ENCODE measurements at places on chromosomes 6 and 20.

DNA sequence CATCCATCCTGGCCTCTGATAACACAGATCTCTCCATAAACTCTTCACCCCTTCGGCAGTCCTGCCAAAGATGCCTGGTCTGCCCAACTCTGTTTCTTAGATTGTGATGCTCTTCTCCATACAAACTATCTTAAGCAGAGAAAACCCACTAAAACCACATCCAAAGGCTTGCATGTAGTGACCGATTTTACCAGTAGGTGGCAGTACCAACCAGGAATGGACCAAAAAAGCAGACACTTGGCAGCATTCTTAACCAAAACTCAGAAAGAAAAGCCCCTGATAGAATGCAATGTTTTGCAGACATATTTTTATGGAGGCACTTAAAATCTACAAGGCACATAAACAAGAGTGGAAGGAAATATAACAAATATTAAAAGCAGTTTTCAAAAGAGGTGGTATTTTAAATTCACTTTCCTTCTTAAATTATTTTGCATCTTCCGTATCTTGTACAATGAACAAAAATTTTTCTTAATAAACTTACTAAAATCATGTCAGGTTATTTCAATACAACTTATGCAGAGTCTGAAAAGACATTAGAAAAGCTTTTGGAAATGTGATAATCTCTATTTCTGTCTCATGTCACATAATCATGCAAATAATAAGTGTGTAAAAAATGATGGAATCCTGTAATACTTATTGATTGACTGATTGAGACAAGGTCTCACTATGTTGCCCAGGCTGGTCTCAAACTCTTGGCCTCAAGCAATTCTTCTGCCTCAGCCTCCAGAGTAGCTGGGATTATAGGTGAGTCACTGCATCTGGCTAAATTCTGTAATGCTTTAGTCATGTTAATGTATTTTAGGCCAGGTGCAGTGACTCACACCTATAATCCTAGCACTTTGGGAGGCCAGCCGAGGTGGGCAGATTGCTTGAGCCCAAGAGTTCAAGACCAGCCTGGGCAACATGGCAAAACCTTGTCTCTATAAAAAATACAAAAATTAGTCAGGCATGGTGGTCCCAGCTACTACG lies 29.4 kb downstream of the LRP11 start:
- peak; percentile 71 for DNase-seq

DNA sequence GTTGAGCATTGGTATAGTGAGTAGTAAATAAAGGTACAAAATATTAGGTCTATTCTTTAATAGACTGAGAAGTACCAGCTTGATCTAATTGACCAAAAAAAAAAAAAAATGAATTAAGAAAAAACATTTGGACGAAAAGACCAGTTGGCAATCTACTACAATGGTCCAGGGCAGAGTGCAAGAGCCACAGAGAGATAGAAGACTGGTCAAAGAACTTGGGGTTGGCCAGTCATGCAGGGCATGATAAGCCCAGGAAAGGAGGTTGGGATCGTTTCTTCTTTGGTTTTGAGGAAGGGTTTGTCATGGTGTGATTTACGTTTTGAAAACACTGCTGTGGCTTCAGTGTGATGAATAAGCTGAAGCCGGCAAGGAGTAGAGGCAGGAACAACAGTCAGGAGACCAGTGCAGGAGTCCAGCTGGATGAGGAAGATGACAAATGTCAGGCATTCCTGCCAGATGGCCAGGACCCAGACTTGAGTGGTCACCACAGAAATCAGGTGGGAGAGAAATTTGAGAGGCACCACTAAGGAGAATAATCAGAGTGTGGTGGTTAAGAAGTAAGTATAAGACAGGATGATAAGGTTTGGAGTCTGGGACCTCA lies 14.0 kb downstream of the SMLR1 start:
- no peak for DNase-seq

DNA sequence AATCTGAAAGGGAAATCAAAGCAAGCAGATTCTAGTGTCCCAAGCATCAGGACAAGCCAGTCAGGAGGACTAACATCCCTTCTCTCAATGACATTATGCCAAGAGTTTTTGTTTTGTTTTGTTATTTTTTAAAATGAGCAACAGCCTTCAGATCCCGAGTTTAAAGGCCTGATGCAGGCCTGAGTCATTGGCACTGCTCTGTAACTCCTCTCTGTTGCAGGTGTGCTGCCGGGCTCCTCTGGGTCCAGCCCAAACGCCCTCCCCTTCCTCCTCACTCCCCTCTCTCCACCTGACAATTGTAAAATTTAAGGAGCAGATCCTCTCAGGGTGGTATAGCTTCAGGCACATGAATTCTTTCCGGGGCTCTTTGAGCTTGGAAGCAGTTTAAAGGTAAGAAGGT lies 502.0 kb downstream of the BMP2 start:
- DNase-seq, result no peak

DNA sequence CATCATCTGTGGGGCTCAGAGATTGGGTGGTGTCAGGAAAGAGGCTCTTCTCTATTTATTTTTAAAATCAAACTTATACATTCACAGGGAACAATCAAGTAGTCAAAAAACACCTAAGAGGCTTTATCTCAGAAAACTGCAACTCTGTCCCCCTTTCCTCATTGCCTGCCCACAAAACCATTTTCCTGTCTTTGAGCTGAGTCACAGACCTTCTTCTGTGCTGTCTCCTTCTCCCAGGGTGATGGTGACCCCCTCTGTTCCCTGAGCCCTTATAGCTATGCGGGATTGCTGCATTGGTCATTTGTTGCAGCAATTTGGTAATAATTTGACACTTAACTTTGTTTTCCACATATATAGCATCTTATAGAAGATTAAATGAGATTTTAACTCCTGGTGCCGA lies 195.2 kb upstream of the PROKR2 start:
- no peak for DNase-seq

DNA sequence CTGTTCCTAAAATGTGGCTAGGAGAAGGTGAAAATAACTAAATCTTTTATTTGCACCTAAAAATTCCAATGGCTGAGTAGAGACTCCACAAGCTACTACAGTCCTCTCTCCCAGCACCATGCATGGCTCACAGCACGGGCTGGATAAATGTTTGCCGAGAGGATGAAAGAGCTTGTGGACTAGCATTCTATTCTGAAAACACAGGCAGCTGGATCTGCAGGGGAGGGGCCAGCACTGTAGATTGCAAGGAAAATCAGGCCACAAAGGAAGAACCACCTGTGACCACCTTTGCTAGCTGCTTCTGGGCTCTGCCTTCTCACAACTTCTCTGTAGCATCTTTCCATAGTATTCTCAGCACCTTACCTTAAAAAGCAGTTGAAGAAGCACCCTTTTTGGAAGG lies 46.6 kb downstream of the CLIC5 start:
- DNase-seq, result no peak

DNA sequence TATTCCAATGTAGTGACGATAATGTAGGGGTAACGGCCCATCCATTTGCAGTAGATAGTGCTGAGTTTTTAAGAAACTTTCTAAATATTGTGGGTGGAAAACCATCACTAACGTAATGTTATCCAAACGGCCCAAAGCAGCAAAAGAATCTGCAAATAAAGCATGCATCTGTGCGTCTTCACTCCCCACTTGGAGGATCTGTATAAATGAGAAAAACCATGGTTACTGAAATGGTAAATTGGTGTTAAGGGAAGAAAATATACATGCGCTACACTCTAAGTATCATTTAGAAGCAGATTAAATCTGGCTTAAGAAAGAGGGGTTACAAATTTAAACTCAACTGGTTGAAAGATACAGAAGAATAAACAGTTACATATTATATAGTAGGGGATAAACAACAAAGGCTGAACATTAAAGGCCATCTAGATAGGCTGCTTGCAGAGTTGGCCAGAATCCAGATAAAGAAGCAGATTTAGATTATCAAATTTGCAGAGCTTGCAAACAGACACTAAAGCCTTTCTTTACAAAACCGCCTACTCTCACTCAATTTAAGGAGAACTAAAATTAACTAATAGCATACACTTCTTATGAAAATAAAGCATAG lies 93.3 kb downstream of the SESN1 start:
- no peak for DNase-seq

GRCh38 chr6:31715022-31715958 lies at the start of gene LY6G6D:
LY6G6D (plus strand) TSS chr6:31715348; CDS start chr6:31715356, 8 bp downstream.
- DNase-seq, result no peak

DNA sequence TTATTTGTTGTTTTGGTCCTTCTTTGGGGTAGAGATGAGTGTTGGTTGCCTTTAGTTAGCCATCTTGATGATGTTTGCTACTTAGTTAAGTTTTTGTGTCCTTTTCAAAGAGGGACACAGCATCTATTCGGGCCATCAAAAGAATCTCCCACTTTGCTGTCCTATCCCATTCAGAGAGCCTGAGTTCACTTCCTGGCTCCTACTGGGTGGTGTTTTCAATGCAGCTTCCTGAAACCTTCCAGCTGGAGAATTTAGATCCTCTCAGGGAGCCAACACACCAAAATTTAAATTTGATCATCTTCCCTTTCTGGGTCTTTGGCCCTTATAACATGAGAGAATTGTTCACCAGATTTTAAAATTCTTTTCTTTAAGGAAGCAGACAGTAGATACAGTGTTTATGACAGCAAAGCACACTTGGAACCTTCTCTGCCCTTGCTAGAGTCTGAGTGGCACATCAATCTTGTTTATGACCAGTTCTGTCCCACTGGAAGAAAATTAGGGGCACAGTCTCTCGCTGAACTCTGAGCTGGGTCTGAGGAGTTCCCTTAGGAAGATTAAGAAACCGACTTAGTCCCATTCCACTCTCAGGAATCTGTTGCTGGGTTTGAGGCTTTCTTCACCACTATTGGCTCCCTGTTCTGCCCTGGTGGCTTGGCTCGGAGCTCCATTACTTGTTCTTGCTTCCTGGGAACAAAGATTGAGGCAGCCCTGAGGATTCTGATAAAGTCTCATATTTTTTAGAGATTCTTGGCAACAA lies 115.5 kb downstream of the CCDC170 start:
- no peak for DNase-seq
